Hindlimb muscle (tissue), 1 donor: ENCODE measurements at places on chromosomes 4 and X.

DNA sequence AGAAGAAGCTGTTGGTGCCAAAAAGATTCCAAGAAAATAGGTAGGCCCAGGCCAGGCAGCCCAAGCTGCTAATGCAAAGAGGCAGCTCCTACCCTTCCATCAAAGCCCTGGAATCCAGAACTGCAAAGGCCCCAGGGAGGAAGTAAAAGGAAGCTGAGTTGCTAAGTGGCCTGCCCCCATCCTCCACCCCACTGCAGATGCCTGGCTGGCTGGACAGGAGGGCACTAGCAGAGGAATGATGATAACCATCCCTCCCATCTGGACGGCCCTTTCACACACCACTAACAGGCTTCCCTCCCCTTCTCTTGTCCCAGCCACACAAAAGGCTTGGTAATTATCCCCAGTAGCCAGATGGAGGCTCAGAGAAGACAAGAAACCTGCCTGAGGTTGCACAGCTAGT is 32.4 kb upstream of the PJA1 start:
- DNase-seq, result no peak

DNA sequence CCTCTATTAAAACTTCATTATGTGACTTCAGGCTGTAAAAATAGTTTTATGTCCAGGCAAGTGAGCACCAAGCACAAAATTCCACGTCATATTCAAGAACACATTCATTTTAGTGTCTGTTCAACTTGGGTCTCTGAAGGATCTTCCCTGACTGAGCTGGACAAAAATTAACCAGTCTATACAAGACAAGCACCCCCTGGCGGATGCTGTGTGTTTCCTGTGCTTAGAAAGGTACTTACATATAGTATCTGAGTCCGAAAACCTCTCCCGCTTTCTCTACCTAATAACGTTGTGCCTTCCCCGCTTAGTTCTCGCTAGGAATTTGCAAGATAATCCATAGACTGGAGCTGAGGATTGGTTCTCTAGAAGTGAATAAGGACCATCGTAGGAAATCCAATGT is 2214.5 kb upstream of the TENM3 start:
- DNase-seq, result peak; percentile 15

DNA sequence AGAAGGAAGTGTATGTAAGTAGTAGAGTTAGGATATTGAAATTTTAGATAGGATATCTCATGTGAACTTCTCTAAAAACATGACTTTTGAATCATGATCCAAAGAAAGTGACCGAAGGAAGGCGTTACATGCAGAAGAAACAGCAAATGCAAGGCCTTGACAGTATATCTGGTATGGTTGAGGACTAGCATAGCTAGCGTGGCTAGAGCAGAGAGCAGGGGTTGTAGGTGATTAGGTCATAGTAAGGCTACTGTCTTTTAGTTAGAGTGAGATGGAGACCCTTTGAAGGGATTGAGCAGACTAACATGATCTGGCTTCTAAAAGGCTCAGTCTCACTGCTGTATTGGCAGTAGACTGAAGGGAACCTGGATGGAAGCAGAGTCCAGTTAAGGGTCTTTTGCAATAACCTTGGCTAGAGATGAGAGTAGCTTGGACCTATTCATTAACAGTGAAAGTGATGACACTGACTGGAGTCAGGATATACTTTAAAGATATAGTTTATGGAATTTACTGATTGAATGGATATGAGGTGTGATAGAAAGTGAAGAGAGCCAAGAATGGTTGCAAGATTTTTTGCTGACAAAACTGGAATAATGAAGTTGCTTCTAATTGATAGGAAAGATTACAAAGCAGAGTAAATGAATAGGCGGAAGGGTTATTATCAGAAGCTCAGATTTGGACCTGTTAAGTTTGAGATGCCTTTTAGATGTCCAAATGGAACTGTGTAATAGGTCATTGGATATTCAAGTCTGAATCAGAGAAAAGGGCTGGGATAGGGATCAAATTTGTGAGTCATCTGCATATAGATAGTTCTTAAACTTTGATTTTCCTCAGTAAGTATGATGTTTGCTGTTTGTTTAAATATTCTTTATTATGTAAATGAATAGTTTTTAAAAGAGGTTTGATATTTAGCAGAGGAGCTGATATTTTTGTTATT is 59.8 kb downstream of the MRPL1 start:
- DNase-seq, result no peak

- no peak for DNase-seq
These were observed 179.4 kb downstream of the FBXW7 start for GRCh38 chr4:152356428-152357034.

DNA sequence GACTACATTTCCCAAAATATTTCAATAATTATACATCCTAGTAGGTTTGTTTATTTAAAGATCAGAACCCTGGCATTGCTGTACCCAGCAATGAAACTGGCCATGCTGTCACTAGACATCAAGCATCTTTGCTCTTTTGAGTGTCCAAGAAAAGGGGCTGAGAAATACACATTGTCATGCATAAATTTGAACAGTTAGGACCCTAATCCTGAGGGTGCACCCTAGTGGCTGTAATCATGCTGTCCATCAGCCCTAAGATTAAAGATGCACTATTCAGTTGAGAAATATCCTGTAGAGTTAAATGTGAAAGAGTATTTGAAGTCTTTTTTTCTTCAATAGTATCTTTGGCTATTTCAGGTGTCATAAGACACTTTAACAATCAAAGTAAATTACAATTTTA is 108.8 kb downstream of the NFKB1 start:
- no peak for DNase-seq

GRCh38 chr4:183960046-183960420 is 54.9 kb downstream of the STOX2 start:
- DNase-seq, result peak; percentile 86
